ENCODE measurements at places on chromosomes 3 and 15. TPM values are rescaled to one million over a fixed set of nuclear protein-coding genes. Genes with fewer than 3 reads are reported as not detected.

- no peak for DNase-seq
Observed at GRCh38 chr3:142929890-142930289, 33.6 kb downstream of the PAQR9 start.

GRCh38 chr3:17130956-17131355, 246.2 kb downstream of the PLCL2 start:
- DNase-seq, result no peak

GRCh38 chr3:71703797-71704196, 21.4 kb downstream of the EIF4E3 start:
- no peak for DNase-seq

GRCh38 chr3:184175506-184175905, 851 bp downstream of the AP2M1 start:
- DNase-seq, result no peak

DNA sequence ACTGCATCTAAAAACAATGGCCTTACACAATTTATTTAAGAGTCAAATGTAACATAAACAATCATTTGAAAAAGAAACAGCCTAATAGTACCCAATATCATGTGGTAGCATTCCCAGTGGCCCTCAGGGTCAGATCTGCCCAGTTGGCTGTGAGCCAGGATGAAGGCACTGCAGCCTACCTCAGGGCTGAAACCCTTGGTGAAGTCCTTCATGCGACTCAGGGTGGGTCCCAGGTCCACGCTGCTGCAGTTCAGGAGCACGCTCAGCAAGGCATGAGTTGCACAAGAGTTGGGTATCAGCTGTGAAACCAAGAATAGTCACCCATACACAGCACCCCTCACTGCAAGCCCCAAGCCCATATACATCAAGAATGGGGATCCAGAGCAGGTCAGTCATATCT, 37.1 kb downstream of the SEMA3G start:
- DNase-seq, result no peak

DNA sequence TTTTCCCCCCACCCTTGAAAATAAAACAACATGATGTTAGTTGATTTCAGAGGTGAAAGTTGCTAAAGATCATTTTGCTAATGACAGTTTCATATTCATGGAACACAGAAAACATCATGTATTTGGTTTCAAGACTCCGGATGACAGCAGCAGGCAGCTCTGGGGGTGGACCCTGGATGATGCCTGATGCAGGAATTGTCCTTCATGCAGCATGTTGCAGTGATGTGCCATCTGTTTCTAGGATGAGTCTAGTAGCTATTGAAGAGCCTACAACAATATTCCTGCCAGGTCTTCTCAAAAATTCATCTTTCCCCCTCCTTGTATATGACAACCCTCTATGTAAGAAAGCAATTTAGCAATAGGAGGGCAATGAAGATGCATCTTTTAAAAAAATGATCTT, 108.3 kb downstream of the SV2B start:
- DNase-seq, result no peak

- no peak for DNase-seq
Observed at GRCh38 chr3:13546667-13547171, 2.2 kb upstream of the FBLN2 start.

- DNase-seq, result no peak
Observed at GRCh38 chr3:51031666-51032065, 353.4 kb upstream of the MANF start.

DNA sequence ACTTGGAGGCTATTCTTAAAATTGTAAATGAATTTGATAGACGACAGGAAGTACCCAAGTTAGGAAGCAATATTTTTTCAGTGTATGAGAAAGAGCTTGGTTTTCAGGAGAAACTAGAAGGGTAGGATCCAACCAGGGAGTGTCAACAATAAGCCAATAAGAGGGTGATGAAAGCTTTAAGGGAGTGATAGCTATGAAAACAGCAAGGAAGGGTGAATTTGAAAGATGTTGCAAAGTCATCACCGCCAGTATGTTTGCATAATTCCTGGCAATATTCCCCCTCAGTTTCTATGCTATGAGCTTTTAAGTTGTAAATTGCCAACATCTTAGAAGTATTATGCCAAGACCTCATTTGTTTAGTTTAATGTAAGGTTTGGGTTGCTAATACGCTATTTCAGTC, 11.8 kb upstream of the CSTA start:
- DNase-seq, result no peak

GRCh38 chr15:77843546-77843945, 210.8 kb upstream of the LINGO1 start:
- no peak for DNase-seq

DNA sequence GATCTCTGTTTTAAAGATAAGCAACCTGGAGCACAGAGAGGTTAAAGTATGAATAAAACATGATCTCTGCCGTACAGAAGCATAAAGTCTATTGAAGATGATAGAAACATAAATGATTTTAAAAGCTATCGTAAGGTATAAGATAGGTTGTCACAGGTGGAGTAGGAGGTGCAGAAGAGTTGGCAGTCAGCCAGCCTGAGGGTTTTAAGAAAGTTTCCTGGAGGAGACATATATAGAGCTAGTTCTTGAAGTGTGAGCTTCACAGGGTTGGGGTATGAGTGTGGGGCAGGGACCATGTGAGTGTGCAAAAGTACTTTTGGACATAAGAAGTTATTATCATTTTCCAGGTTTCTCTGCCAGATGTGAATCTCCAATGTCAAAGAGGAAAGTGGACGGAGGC, 3.9 kb upstream of the FGF12 start:
- no peak for DNase-seq

GRCh38 chr15:50783411-50783810, 17.9 kb upstream of the SPPL2A start:
- no peak for DNase-seq

GRCh38 chr3:191296041-191296541, 33.1 kb upstream of the CCDC50 start:
- no peak for DNase-seq

- DNase-seq, result no peak
Observed at GRCh38 chr3:183468424-183468823, 40.0 kb upstream of the MCF2L2 start.

DNA sequence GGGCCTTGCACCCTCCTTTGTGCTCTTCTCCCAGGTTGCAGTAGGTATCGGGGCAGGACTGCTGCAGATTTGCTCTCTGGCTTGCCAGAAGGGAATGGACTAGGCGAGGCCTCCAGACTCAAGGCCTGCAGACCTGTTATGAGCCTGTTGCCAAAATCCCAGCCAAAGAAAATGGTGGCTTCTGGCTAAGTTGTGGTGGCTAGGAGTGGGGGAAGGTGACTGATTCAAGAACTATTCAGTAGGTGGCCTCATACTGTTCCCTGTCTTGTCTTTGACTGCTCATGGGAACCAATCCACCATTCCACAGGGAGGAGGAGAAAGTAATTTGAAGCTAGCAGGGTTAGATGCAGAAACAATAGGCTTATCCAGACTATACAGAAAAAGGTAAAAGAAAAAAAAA, 380.4 kb upstream of the PROK2 start:
- DNase-seq, result no peak

DNA sequence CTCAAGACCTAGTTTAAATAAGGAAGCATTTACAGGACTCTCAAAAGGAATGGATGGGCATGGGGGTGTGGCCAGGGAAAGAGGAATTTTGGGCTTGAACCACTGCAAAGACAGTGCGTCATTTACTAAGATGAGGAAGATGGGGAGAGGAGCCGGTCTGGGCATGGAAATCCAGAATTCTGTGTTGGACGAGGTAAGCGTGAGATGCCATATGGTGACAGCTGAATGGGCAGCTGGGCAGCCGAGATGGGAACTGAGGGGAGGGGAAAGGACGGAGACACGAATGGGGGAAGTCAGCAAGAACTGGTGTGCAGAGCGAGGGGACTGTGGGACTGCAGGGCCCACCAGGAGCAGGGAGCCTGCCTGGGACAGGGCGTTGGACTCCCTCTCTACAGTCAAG, 24.2 kb downstream of the TMEM44 start:
- no peak for DNase-seq

DNA sequence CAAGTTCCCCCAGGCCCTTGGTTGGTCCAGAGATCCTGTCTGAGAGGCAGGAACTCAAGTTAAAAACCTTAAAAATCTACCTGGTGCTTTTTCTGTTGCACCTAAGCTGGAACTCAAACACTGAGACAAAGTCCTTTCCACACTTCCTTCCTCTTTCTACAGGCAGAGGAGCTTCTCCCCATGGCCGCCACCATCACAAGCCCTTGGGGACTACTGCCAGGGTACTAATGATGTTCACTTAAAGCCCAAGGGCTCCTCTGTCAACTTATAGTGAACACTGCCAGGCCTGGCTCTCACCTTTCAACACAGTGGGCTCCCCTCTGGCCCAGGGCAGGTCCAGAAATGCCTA, 26.0 kb downstream of the TM4SF18 start:
- DNase-seq, result no peak

GRCh38 chr15:91407269-91407889, 307.3 kb downstream of the SV2B start:
- no peak for DNase-seq

DNA sequence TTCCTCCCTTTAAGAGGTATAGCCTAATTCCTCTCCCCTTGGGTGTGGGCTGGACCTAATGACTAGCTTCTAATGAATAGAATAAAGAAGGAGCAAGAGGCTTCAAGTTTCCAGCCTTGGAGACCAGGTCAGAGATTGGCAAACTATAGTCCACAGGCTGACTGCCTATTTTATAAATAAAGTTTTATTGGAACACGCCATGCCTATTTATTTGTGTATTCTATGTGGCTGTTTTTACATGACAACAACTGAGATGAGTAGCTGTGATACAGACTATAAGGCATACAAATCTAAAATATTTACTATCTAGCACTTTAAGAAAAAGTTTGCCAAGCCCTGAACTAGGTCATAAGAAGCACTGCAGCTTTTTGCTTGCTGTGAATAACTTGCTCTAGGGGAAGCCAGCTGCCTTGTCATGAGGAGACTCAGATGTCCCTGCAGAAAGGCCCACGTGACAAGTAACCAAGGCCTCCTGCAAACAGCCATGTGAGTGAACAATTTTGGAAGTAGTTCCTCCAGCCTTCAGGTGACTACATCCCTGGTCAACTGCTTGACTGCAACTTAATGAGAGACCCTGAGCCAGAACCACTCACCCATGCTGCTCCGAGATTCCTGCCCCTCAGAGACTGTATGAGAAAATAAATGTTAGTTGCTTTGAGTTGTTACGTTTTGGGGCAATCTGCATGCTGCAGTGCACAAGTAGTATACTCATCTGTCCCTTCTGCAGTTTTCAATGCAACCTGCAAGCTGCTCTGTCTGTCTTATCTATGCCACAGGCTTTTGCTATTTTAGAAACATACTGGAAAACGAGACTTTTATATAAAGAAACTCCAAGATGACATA, 21.1 kb upstream of the MAP3K13 start:
- DNase-seq, result no peak

DNA sequence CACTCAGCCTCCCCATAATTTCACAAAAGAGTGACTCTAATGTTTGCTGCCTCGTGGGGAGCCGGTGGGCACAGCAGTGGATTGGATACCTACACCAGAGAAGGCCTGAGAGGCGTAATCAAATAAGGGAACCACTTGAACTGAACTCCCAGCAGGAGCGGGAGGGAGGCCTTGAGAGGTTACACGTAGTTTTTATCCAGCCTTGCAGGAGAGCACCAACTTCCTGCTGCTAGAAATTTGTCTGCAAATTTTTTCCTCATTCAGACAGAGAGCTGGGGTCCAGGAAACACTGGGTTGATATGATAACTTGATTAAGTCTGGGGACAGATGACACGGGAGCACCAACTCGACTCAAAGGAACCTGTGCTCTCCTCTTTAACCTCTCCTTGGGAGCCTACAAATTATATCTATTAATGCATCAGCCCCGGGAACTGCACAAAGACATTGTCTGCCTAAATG, 69.8 kb downstream of the HES1 start:
- no peak for DNase-seq

- no peak for DNase-seq
Observed at GRCh38 chr3:140323561-140323960, 354.3 kb upstream of the TRIM42 start.

GRCh38 chr3:107826727-107827126, 264.1 kb downstream of the CD47 start:
- DNase-seq, result no peak

- DNase-seq, result peak; percentile 89
Observed at GRCh38 chr3:14921034-14921616, 26.3 kb upstream of the NR2C2 start.

DNA sequence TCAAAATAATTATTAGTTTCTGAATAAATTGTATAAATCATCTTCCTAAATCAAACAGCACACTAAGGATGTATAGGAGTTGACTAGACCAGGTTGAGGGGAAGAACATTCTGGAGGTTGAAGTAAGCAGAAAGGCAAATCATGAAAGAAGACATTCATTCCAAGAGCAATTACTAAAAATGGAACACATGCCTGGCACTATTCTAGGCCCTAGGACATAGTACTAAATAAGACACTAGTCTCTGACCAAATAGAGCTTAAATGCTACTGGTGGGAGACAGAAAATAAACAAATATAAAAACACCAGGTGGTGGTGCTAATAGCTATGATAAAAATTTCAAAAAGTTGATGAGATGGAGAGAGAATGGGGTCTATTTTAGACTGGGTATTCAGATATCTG, 190.1 kb downstream of the TBC1D5 start:
- DNase-seq, result no peak

GRCh38 chr3:34155108-34155507, 356.7 kb downstream of the PDCD6IP start:
- DNase-seq, result no peak

GRCh38 chr15:36933255-36933990, 166.9 kb downstream of the MEIS2 start:
- DNase-seq, result no peak

- no peak for DNase-seq
Observed at GRCh38 chr3:132867956-132868355, 145.7 kb upstream of the NPHP3 start.

GRCh38 chr3:107634099-107634489, 111.3 kb downstream of the BBX start:
- no peak for DNase-seq

Gene KBTBD12
- total RNA-seq, result 0.05 TPM

Gene TMC3
- not detected for total RNA-seq

Gene BLM
- 0.68 TPM for total RNA-seq

Gene ACTRT3
- total RNA-seq, result 1.6 TPM

Gene POLQ
- total RNA-seq, result 0.23 TPM

Gene AMIGO3
- not detected for total RNA-seq

Gene LCTL
- not detected for total RNA-seq

Gene VEPH1
- 0.58 TPM for total RNA-seq

Data from left lobe of liver (tissue), 2 donors.